ENCODE measurements at places on chromosomes 5 and 9. TPM values are rescaled to one million over a fixed set of nuclear protein-coding genes. Genes with fewer than 3 reads are reported as not detected.

- H3K36me3 ChIP-seq, result no peaks in the 10 kb centered on the region
- H3K4me1 ChIP-seq, result peaks cover 28% of the 10 kb centered on the region
- peak overlapping the region; percentile 14 for H3K4me3 ChIP-seq
- peak overlapping the region; percentile 46 for H3K27ac ChIP-seq
- DNase-seq, result no peak
These were observed 10.6 kb upstream of the NR3C1 start for GRCh38 chr5:143413958-143414669.

DNA sequence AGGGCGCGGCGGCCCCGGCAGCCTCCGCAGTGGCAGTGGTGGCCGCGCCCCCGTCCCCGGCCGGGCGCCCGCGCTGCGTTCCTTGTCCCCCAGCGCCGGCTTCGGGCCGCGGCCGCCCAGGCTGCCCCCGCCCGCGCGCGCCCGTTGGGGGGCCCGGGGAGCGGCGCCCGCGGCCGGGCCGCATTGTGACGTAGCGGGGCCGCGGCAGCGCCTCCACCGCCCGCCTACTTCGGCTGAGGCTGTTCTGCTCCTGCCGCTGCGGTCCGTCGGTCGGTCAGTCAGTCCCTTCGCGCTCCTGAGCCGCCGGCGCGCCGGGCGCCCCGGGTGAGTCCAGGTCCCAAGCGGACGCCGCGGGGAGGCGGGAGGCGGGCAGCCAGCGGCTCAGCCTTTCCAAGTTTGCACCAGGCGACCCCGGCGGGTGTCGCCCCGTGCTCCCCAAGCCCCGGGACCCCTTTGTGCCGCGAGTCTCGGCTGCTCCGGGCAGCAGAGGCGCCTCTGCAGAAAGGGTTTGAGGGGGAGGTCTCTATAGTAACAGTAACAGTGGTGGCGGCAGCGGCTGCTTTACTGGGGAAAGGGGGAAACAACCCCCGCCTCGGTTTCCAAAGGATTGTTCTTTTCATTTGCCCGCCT is at the start of gene SNCAIP:
TSS of gene SNCAIP (plus strand) at position 277 of the 630 bp plus-strand sequence. CDS start 78,898 bp downstream, outside the sequence.
- no peak within 1 kb of the TSS for H3K27ac ChIP-seq
- H3K27me3 ChIP-seq, result peaks cover 55% of the 10 kb centered on the region
- H3K4me3 ChIP-seq, result no peak within 1 kb of the TSS
- H3K4me1 ChIP-seq, result peaks cover 6% of the 10 kb centered on the region

- H3K4me3 ChIP-seq, result no peak overlapping the region
- H3K27ac ChIP-seq, result no peak overlapping the region
- DNase-seq, result peak; percentile 8
These were observed 99.9 kb upstream of the TLE4 start for GRCh38 chr9:79471580-79472543.

DNA sequence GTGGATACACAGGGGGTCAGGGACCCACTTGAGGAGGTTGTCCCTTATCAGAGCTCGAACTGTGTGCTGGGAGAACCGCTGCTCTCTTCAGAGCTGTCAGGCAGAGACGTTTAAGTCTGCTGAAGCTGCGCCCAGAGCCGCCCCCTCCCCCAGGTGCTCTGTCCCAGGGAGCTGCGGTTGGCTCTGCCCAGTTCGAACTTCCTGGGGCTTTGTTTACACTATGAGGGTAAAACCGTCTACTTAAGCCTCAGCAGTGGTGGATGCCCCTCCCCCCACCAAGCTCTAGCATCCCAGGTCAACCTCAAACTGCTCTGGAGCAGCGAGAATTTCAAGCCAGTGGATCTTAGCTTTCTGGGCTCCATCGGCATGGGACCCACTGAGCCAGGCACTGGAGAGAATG is 15.9 kb downstream of the SRD5A1 start:
- no peak overlapping the region for H3K4me3 ChIP-seq
- H3K36me3 ChIP-seq, result peaks cover 33% of the 10 kb centered on the region
- no peak overlapping the region for H3K27ac ChIP-seq
- H3K27me3 ChIP-seq, result no peaks in the 10 kb centered on the region
- no peak for DNase-seq

GRCh38 chr5:103389846-103390245 is 131.3 kb downstream of the MACIR start:
- H3K27me3 ChIP-seq, result no peaks in the 10 kb centered on the region
- peaks cover 4% of the 10 kb centered on the region for H3K4me1 ChIP-seq
- no peaks in the 10 kb centered on the region for H3K36me3 ChIP-seq
- no peak overlapping the region for H3K4me3 ChIP-seq
- H3K27ac ChIP-seq, result no peak overlapping the region

DNA sequence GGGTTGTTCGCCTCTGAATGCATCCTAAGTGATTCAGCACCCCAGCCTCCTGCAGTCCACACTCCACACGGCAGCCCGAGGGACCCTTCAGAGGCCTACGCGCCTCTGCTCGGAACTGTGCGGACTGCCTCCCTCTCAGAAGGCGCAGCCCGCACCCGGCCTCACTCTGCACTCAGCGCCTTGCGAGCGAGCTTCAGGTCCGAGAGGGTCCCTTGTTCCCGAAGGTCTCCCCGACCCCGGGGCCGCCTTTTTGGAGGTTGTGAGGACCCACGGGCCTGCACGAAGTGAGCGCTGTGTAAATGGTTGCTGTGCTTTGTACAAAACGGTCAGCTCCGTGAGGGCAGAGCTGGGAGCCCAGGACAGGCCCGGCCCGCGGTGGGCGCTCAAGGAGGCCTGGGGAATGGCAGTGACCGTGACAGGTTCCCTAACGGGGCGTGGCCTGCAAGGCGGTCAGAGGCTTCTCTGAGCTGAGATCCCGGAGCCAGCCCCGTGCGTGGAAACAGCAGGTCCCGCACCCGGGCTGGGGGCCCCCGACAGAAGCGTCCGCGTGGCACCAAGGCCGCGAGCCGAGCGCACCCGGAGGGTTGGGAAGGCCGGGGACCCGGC is 698 bp upstream of the CACNA1B start:
- no peak overlapping the region for H3K4me3 ChIP-seq
- DNase-seq, result no peak
- H3K4me1 ChIP-seq, result peaks cover 2% of the 10 kb centered on the region
- peaks cover 2% of the 10 kb centered on the region for H3K36me3 ChIP-seq
- H3K27me3 ChIP-seq, result peaks cover 9% of the 10 kb centered on the region
- H3K27ac ChIP-seq, result no peak overlapping the region

DNA sequence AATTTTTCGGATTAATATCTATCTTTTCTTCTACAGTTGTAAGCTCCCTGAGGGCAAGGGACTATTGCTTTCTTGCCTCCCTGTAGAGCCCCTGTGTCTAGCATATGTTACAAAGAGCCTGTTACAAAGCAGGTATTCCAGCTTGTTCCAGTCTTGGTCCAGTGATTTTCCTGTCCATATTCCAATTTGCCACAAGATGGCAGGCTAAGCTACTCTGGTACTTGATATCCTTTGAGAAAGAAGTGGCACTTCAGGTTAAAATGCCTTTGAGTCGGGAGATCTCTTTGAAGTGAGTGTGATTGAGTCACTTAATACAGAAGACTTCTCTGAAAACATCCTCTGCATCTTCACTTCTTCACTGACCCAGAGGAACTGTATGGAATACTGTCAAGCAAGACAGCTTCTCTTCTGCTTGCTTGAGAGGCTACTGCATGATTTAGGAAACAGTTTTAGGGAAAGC is 24.5 kb downstream of the CAVIN4 start:
- no peak overlapping the region for H3K27ac ChIP-seq
- H3K27me3 ChIP-seq, result peaks cover 9% of the 10 kb centered on the region
- H3K4me3 ChIP-seq, result no peak overlapping the region
- no peaks in the 10 kb centered on the region for H3K36me3 ChIP-seq
- peaks cover 19% of the 10 kb centered on the region for H3K4me1 ChIP-seq
- no peak for DNase-seq

- H3K27me3 ChIP-seq, result peaks cover 17% of the 10 kb centered on the region
- no peak overlapping the region for H3K27ac ChIP-seq
- H3K4me1 ChIP-seq, result no peaks in the 10 kb centered on the region
- no peak overlapping the region for H3K4me3 ChIP-seq
These were observed 38.4 kb downstream of the SH3TC2 start for GRCh38 chr5:149024477-149024876.

- no peak for DNase-seq
- no peaks in the 10 kb centered on the region for H3K4me1 ChIP-seq
- H3K27ac ChIP-seq, result no peak overlapping the region
- no peaks in the 10 kb centered on the region for H3K36me3 ChIP-seq
- no peak overlapping the region for H3K4me3 ChIP-seq
These were observed 64.0 kb upstream of the IGFBPL1 start for GRCh38 chr9:38488156-38488698.

DNA sequence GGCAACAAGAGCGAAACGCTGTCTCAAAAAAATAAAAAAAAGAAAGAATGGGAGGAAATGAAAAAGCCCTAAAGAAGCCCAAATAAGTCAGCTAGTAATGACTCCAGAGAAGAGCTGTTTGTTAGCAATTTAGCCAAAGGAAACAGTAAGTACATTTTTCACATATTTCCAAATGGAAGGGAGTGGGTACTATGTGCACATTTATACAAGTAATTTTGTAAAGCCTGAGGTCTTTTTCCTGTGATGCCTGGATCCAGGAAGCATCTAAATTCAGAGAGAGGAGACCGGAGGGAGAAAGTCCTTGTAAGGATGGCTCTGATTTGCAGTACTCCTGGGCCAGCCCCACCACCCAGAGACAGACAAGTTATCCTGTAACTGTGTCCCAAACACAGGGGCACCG is 14.7 kb downstream of the FBP1 start:
- H3K27ac ChIP-seq, result no peak overlapping the region
- no peak overlapping the region for H3K4me3 ChIP-seq
- H3K36me3 ChIP-seq, result no peaks in the 10 kb centered on the region
- no peak for DNase-seq

- no peak for DNase-seq
- H3K27me3 ChIP-seq, result no peaks in the 10 kb centered on the region
- H3K36me3 ChIP-seq, result no peaks in the 10 kb centered on the region
- no peak overlapping the region for H3K27ac ChIP-seq
These were observed 124.4 kb downstream of the NFIB start for GRCh38 chr9:14189578-14189977.

DNA sequence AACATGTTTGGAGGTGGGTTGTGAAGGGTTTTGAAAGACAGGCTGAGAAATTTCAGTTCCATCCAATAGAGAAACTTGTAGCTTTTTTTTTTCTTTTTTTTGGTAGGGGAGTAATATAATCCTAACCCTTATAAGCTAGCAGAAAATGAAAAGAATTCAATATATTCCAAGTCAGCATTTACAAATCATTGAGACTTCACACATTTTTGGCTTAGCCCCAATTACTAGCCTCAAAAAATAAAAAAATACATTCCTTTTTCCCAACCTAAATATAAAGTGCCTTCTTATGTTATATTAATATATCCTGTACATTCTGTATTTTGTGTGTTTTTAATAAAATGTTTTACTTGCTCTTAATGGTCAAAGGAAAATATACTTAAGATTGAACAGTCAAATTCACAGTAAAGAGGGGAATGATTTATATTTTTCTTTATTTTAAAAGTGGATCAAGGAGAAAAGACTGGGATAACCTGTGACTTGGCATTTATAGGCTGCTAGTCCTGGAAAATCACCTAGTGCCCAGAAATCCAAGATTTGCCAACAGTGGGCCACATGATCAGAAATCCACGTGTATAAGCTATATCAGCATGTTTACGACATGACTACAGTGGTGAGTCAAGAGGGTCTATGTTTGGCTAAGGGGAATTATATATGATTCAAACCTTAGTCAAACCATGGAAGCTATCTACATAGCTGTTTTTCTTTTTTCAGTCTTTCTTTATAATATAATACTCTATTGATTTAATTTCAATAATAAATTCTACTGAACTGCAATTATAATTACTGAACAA is 14.5 kb downstream of the HACD4 start:
- no peaks in the 10 kb centered on the region for H3K27me3 ChIP-seq
- peaks cover 66% of the 10 kb centered on the region for H3K36me3 ChIP-seq
- no peak overlapping the region for H3K4me3 ChIP-seq
- no peaks in the 10 kb centered on the region for H3K4me1 ChIP-seq
- no peak overlapping the region for H3K27ac ChIP-seq

- H3K27ac ChIP-seq, result no peak overlapping the region
- DNase-seq, result no peak
- H3K36me3 ChIP-seq, result peaks cover 6% of the 10 kb centered on the region
- no peaks in the 10 kb centered on the region for H3K27me3 ChIP-seq
These were observed 9.3 kb upstream of the ZDHHC12 start for GRCh38 chr9:128733256-128733655.

- no peak overlapping the region for H3K4me3 ChIP-seq
- H3K27me3 ChIP-seq, result no peaks in the 10 kb centered on the region
- no peaks in the 10 kb centered on the region for H3K4me1 ChIP-seq
- H3K27ac ChIP-seq, result no peak overlapping the region
- no peak for DNase-seq
These were observed 104.1 kb upstream of the ZNF462 start for GRCh38 chr9:106758911-106759310.

GRCh38 chr5:134555890-134556311 is 30.4 kb downstream of the JADE2 start:
- peaks cover 31% of the 10 kb centered on the region for H3K4me1 ChIP-seq
- H3K36me3 ChIP-seq, result peaks cover 34% of the 10 kb centered on the region

DNA sequence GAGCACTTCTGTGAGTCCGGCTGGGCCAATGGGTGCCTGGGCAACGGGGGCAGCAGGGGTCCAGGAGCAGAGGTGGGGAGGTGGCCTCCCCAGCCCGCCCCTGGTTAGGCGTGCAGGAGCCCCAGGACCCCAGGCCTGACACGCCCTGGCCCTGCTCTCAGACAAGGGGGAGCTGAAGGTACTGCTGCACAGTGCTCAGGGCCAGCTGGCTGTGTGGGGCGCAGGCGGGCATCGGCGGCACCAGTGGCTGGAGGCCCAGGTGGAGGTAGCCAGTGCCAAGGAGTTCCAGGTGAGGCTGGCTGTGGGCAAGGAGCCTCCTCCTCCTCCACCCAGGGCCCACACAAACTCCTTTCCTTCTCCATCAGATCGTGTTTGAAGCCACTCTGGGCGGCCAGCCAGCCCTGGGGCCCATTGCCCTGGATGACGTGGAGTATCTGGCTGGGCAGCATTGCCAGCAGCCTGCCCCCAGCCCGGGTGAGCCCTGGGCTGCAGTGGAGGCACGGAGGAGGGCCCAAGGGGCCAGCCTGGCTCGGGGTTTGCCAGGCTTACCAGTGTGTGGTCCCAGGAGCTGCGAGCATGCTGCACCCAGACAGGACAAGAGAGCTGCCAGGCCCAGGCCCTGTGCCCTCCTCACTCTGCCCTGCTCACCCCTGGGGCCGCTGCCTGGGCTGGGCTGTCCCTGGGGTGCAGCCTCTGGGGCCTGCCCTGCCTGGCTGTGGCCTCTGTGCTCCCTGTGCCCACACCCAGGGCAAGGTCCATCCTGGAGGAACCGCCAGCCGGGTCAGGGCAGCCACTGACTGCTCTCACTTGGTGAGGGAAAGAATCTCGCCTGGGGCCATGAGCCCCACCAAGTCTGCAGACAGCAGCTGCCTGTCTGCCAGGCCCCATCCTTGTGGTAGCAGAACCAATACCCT is 7.0 kb downstream of the MAMDC4 start:
- H3K27me3 ChIP-seq, result no peaks in the 10 kb centered on the region
- H3K36me3 ChIP-seq, result peaks cover 12% of the 10 kb centered on the region
- no peak overlapping the region for H3K27ac ChIP-seq
- H3K4me3 ChIP-seq, result no peak overlapping the region
- no peak for DNase-seq

NMUR2 gene
- total RNA-seq, result not detected

PCDHAC2 gene
- not detected for total RNA-seq

POLR3G gene
- total RNA-seq, result 3.5 TPM

KIF12 gene
- not detected for total RNA-seq
